Anterior cingulate cortex (tissue), 58 donors: ENCODE measurements at places on chromosomes 13 and 19.

- DNase-seq, result no peak
These were observed 30.1 kb upstream of the METTL21C start for GRCh38 chr13:102724923-102725322.

DNA sequence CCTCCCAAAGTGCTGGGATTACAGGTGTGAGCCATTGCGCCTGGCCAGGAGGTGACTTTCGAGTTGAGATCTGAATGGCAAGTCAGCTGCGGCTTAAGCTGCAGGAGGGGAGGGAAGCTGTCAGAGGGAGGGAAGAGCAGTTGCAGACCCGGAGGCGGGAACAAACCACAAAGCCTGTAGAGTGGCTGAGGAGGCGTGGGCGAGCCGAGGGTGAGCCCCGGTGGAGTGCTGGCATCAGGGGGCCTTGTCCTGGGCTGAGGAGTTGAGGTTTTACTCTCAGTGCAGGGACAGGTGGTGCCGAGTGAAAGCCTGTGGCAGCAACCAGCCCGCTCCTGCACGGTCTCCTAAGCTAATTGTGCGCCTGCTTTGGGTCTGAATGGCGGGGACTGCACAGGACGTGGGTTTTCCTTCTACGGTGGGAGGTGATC lies 24.2 kb downstream of the PPP1R37 start:
- DNase-seq, result no peak

DNA sequence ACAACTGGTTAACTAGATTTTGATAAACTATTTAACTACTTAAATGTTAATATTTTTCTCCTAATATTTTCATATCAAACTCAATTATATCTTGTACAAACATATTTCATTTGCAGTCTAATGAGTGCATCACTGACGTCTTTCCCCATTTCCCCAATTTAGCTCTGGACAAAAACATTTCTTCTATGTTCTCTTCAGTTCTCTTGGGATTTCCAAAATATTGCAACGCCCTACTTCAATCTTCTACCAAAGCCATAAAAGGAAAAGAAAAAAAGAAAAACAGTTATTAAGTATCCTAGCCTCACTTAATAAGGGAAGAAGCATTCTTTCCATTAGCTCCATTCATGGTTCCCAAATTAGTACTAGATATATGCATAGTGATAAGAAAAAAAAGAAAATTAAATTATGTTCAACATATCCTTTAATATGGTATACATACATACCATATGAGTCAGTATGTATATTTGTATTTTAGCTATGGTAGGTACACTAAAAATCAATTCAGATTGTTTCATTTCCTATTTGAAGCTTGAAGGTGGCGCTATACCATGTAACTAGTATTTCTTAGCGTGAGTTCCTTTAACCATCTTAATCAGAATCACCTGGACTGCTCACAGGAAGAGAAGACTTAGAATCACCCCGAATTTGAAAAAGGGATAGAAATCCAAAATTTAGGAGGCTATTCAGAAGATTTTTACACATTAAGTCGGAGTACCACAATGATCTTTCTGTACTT lies 9.9 kb downstream of the FBXL3 start:
- DNase-seq, result no peak

DNA sequence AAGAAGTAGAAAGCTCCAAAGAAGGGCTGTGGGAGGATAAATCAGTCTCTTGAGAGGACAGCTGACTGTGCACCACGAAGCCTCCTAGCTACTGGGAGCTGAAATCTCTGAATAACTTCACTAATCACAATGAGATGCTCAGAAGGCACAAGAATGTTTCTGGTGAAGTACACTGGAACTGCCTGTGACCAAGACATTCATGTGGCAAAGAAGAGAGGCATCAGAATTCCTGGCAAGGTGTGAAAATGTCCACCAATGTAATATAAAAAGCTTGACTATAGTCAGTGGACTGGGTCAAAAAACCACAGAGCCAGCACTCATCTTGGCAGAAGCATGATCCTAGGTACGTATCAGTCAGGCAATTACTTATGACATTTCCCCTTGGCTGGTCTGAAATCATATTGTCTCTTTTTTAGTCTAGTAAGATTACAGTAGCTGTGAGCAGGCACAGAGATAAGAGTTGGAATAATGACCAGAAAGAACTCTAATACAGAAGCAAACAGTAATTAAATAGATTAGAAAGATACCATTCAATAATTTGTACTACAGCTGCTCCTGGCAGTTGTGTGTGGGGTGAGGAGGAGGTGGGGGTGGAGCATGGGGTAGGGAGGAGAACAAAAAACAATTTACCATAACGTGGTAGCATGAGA lies 434.7 kb downstream of the DIAPH3 start:
- no peak for DNase-seq

DNA sequence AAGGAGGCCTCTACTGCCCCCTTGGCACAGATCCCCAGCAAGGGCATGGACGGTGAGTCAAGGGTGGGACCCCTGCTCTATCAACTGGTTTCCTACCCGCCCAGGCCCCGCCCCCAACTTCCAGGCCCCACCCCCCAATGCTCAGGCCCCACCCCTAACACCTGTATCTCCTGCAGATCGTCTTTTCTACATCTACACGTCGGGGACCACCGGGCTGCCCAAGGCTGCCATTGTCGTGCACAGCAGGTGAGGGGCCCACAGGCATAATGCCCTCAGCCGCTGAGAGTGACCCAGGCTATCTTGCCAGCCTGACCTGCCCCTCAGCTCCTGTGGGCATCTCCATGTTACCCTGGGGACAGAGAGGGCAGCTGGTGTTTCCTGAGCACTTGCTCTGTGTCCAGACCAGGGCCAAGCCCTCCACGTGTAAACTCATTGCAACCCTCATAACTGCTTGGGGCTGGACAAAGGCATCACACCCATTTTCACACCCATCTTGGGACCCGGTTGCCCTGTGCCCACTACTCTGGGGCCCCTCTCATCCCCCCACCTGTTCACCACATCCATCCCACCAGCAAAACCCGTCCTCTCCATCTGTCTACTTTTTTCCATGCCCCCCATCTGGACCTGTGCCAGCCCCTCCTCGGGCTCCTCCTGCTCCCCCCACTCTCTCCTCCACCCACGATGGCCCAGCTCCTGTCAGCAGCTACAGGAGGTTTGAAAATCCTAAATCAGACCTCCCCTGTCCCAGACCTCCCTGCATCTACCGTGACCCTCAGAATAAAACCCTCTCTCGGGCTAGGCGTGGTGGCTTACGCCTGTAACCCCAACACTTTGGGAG lies 17.2 kb downstream of the SLC27A1 start:
- no peak for DNase-seq

DNA sequence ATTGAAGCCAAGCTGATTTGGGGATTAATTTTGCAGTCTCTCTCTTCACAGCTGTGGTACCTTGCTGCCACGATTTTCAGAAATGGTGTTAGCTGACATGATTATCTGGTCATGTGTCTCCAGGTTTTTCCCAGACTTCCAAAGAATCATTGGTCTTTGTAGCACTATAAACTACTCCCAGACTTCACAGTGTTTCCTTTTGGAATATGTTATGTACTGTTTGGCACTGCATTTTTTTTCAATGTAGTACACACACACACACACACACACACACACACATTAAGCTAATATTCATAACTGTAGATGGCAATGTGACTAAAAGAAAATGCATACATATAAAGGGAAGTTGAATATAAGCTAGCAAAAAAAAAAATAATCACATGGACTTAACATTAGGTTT lies 856.6 kb upstream of the SPRY2 start:
- DNase-seq, result no peak

DNA sequence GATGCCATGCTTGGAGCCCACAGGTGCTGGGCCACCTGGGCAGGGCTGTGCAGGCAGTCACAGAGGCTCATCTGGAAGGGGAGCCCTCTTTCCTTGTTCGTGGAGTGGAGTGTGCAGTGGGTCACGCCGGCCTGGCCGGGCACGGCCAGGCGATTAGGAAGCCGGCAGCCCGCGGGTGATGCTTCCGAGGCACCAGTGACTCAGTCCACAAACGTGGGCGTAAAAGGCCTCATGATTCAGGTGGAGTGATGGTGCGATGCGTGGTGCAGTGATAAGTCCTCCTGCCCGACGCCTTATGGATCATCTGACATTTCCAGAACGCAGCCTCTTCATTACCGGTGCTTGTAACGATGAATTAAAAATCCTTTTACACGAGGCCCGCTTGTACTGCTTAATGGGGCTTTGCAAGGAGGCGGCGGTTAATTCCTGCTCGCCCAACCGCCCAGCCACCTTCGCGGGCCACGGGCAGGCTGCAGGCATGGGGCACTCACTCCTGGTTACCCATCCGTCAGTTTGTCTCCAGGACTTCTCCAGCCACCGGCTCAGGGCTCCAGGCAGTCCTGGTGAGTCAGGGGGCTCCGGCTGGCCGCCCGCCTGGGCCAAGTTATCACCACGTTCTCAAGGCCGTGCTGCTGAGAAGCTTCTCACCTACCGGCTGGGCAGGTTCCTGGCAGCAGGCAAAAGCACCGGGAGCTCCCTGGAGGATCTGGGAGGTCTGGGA lies 172.4 kb downstream of the KDM4B start:
- DNase-seq, result no peak

DNA sequence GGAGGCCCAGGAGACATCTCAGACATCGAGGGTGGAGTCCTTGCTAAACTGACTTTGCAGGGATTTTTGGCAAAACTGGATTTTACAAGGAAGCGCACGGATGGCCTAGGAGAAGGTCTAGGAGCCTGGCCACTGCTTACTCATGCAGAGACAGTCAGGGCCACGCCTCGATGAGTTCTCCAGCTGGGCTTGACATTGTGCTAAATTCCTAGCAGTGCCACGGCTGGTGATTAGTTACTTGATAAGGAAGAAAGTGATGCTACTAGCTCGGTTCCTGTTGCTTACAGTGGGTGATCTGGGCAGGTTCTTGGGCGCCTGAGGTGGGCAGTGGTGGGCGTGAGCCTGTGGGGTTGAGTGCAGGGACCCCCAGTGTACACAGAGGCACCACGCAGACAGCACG lies 143.4 kb downstream of the SOX1 start:
- DNase-seq, result no peak

- DNase-seq, result no peak
These were observed 8.5 kb upstream of the AKAP8L start for GRCh38 chr19:15427350-15427700.

DNA sequence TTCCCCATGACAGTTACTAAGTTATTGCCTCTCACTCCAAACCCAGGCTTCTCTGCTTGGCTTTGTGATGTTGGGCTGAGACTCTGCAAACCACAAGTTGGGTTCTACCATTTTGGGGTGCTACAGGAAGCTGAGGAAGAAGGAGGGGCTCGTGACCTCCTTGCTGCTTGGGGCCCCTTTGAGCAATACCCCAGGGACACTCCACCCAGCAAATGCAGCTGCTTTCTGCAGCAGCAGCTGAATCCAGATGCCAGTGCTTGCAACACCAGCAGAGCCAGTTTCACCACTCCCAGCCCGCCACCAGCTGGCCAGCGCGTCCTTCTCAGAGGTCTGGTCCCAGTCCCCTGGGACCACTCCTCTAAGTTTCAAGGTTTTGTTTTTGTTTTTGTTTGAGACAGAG lies 22.0 kb upstream of the UBAC2 start:
- DNase-seq, result no peak

DNA sequence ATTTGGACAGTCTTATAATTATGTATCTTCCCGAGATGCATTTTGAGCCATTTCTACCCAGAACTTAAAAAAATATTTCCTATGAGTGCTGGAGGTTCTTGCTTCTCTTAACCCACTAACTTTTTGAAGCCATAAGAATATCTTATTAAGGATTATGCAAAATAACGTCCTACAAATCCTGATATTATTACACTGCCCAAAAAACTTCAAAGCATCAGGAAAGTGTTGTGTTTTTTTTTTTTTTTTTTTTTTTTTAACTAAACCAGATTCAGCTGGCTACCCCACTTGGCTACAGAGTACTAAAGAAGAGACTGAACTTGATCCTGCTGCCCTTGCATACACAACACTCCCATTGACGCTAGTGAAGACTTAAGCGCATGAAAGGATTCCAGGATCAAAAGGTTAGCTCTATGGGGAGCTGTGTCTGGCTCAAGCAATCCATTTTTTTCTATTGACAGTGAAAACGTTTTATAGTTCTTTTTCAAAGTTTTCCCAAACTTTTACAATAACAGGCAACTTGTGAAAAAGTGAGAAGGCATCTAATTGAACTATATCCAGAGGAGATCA lies 141.4 kb downstream of the KCNRG start:
- no peak for DNase-seq

- no peak for DNase-seq
These were observed 1.1 kb downstream of the FOXO1 start for GRCh38 chr13:40665126-40666044.

DNA sequence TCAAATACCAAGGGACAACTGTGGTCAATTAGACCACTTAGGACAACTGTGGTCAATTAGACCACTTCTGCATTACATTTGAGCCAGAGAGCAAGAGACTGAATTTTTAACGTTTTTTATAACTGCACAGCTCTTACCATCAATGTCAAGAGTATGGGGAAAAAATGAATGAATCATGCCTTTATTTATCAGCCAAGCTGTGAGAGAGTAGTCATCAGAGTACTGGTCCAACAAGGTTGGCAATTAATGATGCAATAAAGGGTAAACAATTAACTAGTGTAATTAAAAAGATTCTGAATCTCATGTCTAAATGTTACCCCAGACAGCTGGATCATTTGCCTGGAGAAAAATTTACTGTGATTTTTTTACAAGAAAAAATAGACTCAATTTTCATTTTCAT lies 381.1 kb downstream of the LIG4 start:
- no peak for DNase-seq

- peak; percentile 64 for DNase-seq
These were observed 1306.9 kb downstream of the UQCRFS1 start for GRCh38 chr19:27906081-27906480.

GRCh38 chr13:95241321-95241720 lies 59.9 kb downstream of the ABCC4 start:
- no peak for DNase-seq

GRCh38 chr13:44763615-44764301 lies 187.6 kb upstream of the TSC22D1 start:
- no peak for DNase-seq

- DNase-seq, result peak; percentile 74
These were observed at the start of gene ZNF580 for GRCh38 chr19:55640577-55641425. Gene ZNF580 (plus strand): TSS chr19:55641002. CDS start chr19:55642509, 1,507 bp downstream.

- DNase-seq, result no peak
These were observed 6.3 kb downstream of the TBCB start for GRCh38 chr19:36121486-36122124.

DNA sequence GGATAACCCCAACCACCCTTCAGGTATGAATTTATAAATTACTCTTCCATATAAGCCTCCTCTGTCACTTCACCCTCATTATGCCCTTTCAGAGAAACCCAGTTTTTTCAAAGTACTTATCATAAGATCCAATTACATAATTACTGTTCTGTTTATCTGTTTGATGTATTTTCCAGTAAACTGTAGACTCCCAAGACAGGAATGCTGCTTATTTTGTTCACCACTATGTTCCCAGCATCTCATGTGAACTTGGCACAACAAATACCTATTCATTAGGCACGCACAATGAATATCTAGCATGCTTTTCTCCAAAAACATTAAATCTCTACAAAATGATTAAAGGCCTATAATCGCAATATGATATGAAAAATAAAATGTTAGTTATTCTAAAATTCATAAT lies 13.2 kb downstream of the ENOX1 start:
- DNase-seq, result no peak

DNA sequence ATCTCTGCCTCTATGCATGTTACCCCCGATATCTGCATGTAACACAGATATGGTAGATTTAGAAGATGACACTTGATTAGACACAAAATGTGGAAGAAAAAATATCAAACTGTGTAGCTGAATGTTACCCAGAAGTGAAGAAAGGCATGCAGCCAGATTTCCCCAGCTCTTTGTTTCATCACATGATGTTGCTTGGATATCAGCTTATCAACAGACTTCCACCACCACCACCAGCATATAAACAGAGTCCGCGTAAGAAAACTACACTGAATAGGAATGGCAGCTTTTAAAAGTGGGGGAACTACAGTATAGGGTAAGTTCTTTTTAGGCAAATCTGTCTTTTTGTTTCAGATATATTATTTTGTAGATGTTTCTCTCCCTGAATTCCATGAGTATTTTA lies at the start of gene FAM216B:
FAM216B (plus strand) TSS at position 233 of the 400 bp plus-strand sequence. CDS start 2,484 bp downstream, outside the sequence.
- DNase-seq, result no peak
